GM04503 (cell line): ENCODE measurements at places on chromosomes 4 and X.

DNA sequence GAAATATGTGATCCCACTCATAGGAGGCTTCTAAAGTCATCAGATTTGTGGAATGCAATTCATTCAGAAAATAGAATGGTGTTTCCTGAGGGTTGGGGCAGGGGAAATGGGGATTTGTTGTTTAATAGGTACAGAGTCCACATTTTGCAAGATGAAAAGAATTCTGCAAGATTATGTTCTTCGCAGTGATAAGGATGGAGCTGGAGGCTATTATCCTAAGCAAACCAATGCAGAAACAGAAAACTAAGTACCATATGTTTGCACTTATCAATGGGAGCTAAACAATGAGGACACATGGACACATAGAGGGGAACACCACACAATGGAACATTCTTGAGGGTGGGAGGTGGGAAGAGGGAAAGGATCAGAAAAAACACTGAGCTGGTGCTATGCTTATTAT lies 144.3 kb upstream of the NLGN4X start:
- DNase-seq = no peak

- DNase-seq = no peak
These were observed 896.5 kb downstream of the PDHA2 start for GRCh38 chr4:96736352-96736889.

- no peak for DNase-seq
These were observed 15.2 kb upstream of the HMX1 start for GRCh38 chr4:8886612-8887406.

GRCh38 chr4:28709891-28710290 lies 1849.2 kb downstream of the STIM2 start:
- DNase-seq = no peak

GRCh38 chrX:150360331-150360730 lies 2.8 kb upstream of the MAMLD1 start:
- DNase-seq = no peak

DNA sequence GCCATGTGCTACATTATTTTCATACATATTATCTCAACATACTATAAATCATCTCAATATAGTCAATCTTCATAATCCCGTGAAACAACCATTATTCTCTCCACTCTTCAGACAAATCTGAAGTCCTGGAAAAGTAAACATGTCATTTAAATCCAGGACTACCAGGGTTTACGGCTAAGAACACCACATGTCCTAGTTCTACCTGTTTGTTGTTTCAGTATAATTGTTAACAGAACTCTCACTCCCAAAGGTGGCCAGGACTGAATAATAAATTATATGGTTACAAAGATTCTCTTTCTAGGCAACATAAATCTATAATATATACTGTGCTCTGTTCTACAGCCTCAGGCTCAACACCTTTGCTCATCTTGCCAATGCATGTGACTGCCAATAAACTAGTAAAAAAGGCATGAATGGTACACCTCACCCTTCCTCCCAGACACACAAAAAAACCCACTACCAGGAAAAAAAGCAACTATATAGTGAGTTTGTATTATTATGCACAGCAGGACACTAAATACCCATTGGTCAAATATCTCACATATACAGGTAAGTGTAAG lies 20.1 kb downstream of the EIF4E start:
- DNase-seq = no peak

- DNase-seq = no peak
These were observed 60.2 kb downstream of the PDGFRA start for GRCh38 chr4:54289316-54289715.

GRCh38 chr4:27717431-27717755 lies 856.8 kb downstream of the STIM2 start:
- DNase-seq = no peak

DNA sequence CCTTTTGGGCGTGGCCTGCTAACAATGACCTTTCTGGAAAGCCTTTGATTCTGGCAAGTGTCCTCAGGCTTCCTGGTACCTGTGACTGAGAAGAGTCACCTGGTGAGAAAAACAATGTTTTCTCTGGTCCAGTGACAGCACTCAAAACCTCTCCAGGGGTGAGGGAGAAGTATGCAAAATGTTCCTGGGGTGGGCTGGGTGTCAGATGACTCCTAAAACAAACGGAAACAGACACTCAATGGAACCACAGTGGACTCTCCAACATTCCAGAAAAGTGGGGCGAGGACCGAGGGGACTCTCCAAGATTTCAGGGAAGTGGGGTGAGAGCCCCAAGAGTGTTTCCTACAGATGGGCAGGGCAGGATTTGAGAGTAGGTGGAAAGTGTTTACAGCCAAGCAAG lies 69.5 kb downstream of the ANAPC4 start:
- no peak for DNase-seq

DNA sequence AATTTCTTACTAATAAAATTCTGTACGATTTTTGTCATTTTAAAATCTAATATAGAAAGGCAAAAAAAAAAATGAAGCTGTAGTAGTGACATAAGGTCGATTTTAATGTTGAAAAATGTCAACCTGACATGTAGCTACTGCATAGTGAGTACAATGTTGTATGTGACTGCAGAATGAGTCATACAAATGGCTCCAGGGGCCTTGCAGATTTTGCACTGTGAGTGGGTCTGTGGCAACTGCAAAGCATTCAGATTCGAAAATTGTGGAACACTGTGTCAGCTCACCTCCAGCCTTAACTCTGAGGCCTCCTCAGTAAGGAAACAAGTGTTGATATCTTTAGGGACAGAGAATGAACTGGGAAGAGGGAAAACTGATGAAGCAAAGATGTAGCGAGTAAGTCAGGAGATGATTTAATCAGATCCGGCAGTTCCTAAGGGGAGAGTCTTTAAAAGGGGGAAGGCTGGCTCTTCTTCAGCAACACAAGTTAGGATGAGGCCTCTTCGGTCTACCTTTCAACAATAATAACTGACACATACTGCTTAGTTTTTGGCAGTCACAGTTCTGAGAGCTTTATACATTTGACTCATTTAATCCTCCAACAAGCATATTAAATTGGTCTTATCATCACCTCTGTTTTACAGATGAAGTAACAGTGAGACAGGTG lies 24.9 kb downstream of the TKTL2 start:
- DNase-seq = no peak

GRCh38 chr4:182089326-182089725 lies 153.9 kb upstream of the TENM3 start:
- no peak for DNase-seq

DNA sequence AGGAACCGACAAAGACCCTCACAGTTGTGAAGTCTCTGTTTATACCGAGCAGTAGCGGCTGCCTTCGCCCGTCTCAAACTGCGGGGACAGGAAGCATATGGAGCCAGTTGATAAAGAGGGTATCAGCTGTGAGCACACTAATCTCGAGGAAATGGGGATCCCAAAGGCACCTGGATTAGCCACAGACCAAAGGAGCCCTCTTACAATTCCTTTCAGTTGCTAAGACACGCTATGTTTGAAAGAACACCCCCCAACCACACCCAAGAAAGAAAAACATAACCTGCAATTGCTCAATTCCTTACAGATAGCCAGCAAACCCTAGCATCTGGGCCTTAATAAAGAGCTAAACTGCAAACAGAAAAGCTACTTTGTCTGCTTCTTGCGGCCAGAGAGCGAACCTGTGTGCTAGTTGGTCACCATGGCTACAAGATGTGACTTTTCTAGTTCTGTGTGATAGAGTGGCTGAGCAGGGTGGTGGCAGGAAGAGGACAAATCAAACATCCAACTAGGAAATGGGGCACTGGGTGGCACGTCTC lies 23.3 kb upstream of the CHRNA9 start:
- no peak for DNase-seq

DNA sequence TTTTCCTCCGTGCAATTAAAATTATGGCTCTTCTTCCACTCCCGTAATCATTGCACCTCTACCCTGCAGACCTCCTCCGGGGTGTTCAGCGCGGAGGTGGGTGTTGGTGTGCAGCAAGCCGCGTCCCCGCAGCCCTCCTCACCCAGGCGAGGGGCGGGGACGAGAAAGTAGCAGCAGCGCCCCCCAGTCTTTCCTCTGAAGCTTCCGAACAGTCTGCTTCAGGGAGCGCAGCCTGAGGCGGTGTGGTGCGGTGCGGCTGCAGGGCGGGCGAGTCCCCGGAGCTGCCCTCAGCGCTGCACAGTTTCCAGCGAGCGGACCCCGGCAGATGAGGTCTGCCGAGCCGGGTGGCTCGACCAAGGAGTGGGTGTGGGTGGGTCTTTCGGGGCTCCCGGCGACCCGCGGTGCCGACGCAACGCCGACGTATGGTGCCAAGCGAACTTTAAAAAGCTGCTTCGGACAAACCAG lies at the start of gene FRAS1:
Gene FRAS1 (plus strand): TSS at position 189 of the 465 bp plus-strand sequence. CDS start 687 bp downstream, outside the sequence.
- no peak for DNase-seq

- no peak for DNase-seq
These were observed 540.1 kb upstream of the FAM241A start for GRCh38 chr4:111605111-111605510.

- DNase-seq = no peak
These were observed 84.6 kb upstream of the GUCY1A1 start for GRCh38 chr4:155582041-155582440.

DNA sequence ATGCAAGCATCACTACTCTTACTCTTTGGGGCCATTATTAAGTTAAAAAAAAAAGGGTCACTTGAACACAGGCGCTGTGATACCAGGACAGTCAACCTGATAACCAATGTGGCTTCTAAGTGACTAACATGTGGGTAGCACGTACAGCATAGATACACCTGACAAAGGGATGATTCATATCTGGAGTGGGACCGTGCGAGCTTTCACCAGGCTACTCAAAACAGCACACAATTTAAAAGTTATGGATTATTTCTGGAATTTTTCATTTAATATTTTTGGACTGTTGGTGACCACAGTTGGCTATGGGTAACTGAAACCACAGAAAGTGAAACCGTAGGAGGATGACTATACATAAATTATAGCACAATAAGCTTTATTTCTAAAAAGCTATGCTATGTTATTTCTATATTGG lies 113.8 kb upstream of the STIM2 start:
- DNase-seq = no peak

DNA sequence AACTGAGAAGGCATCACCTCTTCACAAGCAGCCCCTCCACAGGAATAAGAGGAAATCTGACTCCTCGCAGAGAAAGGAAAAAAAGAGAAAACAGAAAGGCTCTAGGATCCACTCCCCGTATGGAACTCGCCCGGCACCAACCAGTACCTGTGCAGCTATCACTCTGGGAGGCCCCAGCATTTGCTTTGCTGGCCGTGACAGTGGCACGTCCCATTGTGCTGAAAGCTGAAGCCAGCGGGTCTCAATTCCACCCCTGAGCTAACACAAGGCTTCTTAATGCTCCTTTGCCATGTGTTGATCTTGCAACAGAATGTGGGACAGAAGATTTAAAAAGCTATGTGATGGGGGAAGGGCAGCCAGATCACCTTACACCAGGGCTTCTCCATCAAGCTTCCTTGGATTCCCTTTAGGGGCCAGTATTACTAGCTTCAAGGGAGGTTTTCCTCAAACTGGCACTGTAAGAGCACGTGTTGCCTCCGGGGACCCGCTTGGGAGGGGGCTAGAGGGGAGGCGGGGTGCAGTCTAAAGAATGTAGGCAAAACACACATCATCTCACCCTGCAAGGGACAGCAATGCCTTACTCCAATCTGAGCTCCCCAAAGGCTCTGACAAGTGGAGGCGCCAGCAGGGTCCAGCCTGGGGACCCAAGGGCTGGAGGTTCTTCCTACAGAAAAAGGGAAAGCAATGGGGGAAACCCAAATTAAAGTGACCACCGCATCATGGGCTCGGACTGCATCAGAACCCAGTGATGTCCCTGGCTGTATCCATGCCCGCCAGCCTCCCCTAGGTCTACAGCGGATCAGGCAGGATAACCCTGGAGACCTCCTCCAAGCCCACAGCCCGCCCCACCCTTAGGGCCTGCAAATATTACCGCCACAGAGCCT lies 1.2 kb downstream of the USP46 start:
- no peak for DNase-seq

DNA sequence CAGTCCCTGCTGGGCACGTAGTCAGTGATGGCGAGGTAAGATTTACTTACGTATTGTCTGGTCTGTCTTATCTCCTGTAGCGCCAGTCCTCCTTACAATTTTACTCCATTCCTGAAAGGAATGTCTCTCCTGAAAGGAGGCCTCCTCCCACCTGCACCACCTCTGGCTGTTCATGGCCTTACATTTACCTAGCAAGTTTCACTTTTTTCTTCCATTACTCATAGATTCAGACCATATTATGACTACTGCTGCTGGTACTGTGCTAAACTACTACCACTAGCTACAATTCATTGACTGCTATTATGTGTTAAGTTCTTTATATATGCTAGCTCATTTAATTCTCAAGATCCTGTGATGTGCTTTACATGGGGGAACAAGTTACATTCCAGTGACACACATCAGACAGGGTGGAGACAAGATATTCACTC lies 189.9 kb downstream of the BMPR1B start:
- no peak for DNase-seq

DNA sequence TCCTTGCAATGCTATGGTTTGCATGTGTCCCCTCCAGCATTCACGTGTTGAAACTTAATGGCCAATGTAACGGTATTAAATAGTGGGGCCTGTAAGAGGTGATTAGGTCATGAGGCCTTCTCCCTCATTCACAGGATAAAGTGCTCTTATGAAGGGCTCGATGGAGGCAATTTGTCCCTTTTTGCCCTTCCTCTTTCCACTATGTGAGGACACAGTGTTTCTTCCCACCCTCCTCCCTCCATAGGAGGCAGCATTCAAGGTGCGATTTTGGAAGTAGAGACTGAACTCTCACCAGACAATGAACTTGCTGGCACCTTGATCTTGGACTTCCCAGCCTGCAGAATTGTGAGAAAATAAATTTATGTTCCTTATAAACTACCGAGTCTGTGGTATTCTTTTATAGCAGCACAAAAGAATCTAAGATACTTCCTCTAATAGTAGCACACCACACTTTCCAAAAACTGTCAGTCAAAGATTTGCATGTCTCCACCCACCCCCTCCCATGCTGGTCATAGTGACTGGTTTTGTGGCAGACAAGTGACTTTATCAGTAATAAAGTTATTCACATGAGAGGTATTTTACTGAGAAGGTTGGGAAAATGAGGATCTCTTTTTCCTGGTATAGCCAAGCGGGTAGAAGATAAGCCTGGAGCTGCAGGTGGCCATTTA lies 113.5 kb upstream of the TTC29 start:
- DNase-seq = no peak
